ENCODE measurements at places on chromosomes 11 and 22.

DNA sequence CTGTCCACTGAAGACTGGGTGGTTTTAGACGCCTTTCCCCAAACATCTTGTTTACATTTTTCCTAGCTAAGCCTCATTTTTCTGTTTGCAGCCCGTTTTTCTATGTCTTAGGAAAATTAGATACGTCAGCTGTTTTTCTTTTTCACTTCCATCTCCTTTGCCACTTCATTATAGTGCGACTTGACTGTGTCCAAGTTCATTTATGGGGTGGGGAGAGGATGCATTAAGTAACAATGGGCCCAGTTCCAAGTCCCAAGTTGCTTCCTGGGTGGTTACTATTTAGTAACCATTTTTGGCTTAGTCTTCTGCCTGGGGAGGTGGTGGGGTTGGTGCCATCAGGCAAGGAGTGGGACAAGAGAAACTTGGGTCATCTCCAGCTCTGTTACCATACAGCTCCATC lies 83.0 kb downstream of the TRAF6 start:
- DNase-seq = no peak

GRCh38 chr11:75557666-75558494 lies 4.2 kb upstream of the SERPINH1 start:
- no peak for DNase-seq

DNA sequence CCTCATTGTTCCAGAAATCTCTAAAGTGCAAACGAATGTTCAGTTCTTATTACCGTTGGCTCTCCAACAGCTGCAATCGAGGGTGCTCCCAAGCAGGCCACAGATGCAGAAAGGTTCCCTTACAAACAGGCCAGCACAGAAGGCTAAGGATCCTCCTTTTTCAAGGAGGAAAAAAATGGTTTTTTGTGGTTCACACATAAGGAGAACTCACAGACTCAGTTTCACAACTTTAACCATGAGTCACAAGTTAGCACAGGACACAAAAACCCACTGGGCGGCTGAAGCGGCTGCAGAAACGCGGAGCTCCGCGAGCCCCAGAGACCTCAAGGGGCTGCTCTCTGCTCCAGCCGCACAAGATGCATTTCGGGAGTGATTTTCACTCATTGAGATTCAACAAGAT lies 98.2 kb upstream of the PRR5 start:
- DNase-seq = no peak

GRCh38 chr11:131745405-131745804 lies 375.0 kb downstream of the NTM start:
- DNase-seq = no peak

DNA sequence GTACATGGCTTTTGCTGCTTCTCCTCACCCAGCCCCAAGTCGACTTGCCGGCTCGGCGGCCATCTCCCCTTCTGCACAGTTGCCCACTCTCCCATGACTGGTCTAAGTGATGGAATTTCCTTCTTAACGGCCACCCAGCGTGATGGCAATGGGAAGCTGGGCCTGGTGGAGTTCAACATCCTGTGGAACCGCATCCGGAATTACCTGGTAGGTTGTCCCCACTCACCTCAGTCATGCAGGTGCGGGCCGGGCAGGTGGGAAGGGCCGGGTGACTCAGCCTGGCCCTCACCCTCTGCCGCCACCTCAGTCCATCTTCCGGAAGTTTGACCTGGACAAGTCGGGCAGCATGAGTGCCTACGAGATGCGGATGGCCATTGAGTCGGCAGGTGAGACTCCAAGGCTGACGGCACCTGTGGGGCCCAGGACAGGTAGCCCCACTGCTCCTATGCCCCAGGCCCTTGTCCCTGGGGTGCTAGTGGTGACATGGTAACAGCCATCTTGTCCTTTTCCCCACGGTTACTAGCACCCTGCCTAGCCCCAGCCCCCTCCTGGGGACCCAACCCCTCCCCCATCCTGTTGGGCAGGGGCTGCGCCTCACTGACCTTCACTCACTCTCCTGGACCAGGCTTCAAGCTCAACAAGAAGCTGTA lies 28.1 kb downstream of the CAPN1 start:
- no peak for DNase-seq

DNA sequence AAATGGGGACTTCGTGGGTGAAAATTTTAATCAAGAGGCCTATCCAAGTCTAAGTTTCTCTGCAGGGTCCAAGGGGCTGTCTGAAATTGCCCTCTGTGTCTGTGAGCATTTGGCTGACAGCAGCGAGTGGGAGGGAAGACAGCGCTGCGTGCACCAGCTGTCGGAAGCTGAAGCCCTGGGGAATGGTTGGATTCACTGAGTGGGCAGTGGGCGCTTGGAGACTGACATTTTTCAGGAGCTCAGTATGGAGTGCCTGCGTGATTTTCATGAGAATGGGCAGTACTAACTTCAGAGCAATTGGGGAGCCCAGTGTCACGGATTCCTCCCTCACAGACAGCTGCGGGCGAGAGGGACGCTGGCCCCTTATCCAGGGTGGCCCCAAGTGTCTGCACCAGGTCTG lies 388.8 kb upstream of the B3GAT1 start:
- DNase-seq = no peak

Measured in CD4-positive, alpha-beta T cell treated with Interleukin-12 subunit alpha and Interleukin-12 subunit beta, for 1 hour (primary cell).